IPS DF 19.7 (cell line): ENCODE measurements at places on chromosomes 2 and 18.

DNA sequence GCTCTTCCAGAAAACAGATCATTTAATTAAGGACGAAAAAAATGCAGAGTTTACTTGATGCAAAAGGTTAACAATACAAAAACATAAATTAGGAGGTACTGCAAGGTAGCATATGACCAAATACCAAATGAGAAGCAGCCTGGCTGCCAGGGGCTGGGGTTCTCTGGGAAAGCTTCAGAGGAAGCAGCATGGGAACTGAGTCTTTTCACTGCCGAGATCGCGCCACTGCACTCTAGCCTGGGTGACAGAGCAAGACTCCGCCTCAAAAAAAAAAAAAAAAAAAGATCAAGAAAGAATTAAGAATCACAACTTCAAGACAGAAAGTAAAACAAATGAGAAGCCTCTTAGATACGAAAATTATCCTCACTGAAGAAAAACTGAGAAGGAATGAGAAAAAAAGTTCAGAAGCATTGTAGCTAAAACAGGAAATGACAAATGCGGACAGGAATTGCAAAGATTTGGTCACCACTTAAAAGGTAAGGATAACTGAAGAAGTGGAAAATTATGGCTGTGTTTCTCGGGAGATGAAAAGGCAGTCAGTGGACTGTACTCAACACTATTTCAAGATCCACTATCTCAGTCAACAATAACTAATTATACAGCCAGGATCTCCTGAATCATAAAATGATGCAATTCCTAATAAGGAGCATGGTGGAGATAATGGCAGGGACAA, 4.3 kb downstream of the SEPTIN10 start:
- no peak for DNase-seq

GRCh38 chr2:52289741-52290140, 1257.8 kb upstream of the NRXN1 start:
- DNase-seq = no peak

- DNase-seq = no peak
Observed at GRCh38 chr2:237538001-237538720, 28.2 kb upstream of the PRLH start.

DNA sequence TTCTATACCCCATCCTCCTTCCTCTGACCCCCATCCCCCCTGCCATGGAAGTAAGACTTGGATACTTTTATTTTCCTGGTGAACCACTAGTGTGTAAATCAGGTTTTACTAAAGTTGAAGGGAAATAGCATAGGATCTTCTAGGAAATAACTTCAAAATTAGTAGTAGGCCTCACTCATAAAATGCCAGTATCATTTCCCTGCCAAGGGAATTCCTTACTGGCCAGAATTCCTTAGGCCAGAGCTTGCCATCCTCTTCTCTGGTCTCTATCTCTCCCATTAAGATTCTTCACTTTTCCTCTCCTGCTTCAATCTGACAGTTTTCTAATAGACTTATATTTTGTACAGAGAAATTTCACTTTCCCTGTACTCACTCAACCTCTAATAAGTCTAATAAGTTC, 322.8 kb upstream of the TANK start:
- no peak for DNase-seq

DNA sequence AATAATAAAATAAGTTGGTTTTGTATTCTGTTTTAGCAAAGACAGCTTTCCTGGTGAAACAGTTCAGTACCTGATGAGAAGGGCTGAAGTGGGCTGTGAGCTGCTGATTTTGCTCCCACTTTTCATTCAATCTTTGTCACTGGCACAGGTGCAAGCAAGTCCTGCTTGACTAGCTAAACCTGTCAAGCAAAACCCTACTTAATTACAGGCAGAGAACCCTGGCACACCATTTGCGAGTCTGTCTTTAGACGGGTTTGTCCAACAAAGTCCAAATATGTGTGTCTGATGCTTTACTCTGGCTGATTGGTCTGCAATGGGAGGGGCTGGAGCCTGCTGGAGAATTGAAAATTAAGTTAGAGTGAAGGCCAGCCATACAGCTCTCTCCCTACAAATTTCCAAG, 267.2 kb downstream of the EPHA4 start:
- DNase-seq = no peak

DNA sequence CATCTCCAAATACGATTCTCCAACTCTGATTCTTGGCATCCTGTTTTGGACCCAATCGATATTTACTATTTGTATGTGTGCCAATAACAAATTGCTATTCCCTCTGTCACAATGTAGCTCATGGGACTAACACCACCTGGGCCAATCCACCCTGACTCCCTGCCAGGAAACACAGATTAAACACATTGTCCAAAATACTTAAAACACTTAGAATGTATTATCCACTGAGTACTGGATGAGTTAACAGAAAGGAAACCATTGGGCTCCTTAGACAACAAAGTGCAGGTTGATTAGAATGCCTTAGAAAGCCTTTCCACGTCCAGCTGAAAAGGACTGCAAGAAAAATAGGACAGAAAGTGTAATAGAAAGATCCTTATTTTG, 79.4 kb upstream of the ARHGAP28 start:
- no peak for DNase-seq

- DNase-seq = no peak
Observed at GRCh38 chr2:177817300-177817699, 255.3 kb downstream of the PDE11A start.

DNA sequence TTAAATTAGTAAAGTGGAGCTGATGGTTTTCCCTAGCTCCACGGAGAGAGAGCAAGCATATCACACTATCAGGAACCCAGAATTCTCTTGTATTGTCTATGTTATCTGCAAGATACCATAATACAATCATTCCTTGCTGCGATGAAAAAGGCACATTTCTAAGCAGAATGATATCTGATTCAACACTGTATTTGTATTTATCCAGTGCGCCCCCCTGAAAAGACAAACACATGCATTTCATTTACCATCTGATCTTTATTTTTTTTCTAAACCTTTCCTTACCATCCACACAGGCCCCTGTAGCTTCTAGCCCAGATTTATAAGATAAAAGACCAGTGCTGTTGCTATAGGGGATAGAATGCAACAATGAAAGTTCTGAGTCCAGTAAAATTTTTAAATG, 420.6 kb downstream of the TDRD15 start:
- no peak for DNase-seq

DNA sequence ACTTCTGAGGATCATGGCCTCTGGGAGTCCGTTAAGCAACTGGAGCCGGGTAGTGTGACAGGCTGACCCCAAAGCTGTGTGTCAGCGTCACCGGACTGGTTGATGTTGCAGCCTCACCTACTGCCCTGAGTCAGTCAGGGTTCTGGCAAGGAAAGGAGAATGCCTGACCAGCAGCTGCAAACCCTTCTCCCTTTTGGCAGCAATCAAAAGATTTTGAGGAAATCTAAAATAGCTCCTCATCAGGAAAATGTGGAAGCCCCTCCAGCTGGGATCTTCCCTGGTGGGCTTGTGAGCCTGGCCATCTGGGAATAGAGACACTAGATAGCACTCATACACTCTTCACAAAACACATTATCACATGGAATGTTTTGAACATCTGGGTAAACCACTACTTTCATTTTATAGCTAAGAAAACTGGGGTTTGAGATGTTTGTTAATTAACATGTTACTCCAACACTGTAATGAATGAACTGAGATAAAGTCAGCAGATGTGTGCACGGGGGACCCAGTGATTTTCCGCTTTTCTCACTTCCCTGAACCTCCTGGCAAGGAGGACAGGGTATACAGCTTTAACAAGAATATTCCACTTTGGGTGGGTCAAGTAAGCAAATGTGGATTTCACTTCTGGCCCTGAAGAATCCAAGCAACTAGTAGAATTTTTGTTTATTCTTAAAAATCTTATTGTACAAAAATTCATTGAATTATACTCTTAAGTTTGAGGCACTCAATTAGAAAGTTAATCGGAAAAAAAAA, 24.7 kb downstream of the CLUL1 start:
- DNase-seq = no peak

DNA sequence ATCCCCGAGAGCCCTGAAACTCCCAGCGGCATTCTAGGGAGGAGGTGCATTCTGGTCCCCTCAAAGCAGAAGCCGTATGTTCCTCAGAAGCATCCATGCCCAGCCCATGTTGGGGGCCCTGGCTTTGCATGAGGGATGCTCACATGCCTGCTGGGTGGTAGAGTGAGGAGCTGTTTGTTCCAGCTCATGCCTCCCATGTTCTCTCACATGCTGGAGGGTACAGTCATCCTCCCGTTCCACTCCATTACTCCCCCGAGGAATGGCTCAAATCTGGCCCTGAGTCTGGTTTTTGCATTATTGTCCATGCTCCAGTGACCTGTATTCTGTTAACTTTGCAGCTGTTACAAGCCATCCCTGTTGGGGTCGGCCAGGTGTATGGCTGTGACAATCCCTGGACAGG, 24.1 kb downstream of the SLC14A2 start:
- no peak for DNase-seq

DNA sequence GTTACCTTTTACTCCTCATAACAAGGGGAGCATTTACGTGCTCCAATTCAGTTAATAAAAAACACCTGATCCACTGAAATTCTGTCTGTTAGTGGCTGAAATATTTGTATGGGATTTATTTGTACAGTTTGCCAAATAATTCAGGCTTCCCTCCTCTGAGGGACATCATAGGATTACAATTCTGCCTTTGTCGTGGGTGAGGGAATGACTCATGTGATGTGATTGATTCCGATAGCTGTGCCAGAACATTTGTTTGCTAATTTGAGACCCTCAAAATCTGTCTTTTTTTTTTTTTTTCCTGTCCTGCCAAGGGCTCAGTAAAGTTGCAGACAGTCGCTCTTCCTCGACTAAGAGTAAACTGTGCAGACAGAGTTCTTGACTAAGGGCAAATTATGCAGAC, 612.6 kb upstream of the CDH2 start:
- no peak for DNase-seq
